ENCODE measurements at places on chromosomes 4 and X.
A peak's percentile ranks its signal among the peaks of the same experiment; 100 is the strongest.

DNA sequence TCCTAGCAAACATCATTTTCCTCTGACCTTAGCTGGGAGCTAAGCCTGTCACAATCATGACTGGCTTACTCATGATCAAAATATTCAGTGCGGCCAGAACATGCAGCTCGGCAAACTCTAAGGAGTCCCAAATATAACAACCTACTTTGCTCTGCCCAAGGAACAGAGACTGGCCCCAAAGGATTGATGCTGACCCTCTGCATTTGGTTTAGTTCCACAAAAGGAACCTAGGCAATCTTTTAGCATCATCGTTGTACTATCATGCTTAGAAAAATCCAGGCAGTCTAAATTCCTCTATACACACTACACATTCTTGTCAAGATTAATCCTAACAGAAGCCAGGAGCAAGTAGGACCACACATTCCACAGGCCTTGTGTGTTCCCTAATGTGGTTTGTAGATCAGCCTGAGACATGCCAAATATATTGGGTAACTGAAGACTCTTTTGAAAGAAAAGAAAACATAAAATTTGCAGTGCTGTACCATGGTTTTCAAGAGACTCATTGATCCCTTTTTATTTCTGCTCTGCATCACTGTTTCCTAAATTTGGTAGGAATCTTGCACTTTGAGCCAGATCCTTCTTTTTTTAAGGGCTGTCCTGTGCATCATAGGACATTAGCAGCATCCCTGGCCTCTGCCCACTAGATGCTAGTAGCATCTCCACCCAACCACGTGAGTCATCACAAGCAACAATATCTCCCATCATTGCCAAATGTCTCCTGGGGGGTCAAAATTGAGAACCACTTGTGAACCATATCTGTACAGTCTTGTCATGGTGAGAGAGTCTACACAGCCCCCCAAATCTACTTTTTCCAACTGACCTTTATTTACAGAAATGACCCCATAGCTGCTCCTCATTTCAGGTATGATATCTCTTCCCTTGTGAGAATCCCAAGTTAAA lies 17.6 kb upstream of the CC2D2A start:
- DNase-seq, result peak; percentile 80

DNA sequence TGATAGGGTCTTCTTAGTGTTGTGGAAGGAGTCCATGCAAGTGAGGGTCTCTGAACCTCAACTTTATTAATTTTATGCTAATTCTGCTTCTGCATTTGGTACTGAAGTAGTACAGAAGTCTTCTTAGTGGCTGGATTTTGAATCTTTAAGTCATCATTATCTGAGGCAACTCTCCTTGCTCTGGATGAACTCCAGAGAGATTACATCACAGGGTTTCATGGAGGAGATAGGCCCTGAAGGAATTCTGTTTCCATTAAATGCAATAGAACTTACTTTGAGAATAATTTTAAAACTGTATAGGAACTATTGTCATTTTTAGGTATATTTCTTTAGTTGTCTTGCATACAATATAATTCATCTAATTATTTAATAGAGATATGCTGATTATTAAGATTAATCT lies 451.2 kb downstream of the FAT4 start:
- peak; percentile 20 for DNase-seq

GRCh38 chr4:22416403-22416802 lies 99.5 kb downstream of the ADGRA3 start:
- DNase-seq, result no peak

DNA sequence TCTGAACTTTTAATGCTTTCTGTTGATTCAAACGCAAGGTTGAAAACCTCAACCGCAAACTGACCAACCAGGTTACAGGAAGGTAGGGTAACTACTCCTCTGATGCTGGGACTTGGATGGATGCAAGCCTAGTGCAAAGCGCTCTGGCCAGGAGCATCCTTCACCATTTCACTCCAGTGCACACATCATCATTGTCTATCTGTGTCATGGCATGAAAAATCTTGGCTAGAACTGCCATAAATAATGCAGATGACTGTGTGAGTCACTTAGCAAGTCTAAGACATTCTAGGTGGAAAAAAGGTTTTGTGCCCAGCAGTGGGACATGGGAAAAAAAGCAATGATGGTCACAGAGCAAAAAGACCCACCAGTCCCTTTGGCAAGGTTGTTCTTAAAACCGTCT lies 10.9 kb downstream of the ADGRA3 start:
- DNase-seq, result no peak

- DNase-seq, result peak; percentile 55
Observed at GRCh38 chr4:142984871-142985585, 138.9 kb upstream of the INPP4B start.

DNA sequence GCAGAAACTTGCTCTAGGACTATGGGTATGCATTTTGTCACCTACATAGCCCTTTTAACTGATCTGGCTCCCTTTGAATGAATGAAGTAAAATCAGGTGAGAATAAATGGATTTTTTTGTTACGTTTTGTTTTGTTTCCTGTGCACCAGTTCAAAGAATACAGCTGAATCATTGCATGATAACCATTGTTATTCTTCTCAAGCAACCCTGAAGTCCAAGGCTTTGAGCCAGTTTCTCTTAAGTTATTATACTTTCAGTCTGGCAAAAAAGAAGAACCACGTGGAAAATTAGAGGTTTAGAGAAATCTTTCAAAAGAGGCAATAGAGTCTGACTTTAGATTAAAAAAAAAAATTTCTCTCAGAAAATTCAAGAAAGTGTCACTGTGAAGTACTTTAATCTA lies 398.6 kb upstream of the TECRL start:
- no peak for DNase-seq

- peak; percentile 85 for DNase-seq
Observed at GRCh38 chrX:3286196-3286945, 60.1 kb downstream of the MXRA5 start.

DNA sequence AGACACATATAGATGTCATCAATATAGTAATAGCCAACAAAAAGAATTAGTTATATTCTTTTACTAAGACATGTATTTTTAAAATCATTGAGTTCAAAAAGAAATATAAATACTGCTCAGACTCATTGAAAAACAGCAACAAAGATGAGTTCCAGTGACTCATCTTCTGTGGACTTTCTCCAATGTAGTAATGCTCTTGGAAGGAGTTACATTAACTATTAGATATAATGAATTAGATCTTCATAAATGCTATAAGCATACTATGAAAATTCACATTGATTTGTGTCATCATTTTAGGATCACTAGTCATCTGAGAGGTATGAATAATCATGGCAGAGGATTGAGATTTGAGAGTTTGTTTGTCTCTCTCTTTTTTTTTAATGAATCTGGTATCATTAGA lies 547.8 kb upstream of the PCDH7 start:
- DNase-seq, result peak; percentile 11

DNA sequence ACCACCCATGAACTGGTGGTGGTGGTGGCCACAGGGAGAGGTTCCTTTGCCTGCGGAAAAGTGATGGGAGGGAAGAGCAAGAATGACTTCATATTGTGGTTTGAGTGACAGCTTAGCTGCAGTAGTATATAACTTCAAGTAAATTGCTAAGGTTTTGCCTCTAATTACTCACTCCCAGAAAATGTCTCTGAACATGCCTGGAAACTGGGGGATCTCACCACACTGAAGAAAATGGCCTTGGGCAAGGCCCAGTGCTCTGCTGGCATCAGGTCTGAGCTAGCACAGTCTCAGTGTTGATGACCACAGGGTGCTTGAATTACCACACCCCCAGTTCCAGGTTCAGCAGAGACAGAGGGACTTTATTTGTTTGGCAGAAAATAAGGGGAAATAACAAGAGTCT lies 2085.4 kb downstream of the ARAP2 start:
- DNase-seq, result no peak

- no peak for DNase-seq
Observed at GRCh38 chr4:74181219-74181618, 23.3 kb downstream of the MTHFD2L start.

DNA sequence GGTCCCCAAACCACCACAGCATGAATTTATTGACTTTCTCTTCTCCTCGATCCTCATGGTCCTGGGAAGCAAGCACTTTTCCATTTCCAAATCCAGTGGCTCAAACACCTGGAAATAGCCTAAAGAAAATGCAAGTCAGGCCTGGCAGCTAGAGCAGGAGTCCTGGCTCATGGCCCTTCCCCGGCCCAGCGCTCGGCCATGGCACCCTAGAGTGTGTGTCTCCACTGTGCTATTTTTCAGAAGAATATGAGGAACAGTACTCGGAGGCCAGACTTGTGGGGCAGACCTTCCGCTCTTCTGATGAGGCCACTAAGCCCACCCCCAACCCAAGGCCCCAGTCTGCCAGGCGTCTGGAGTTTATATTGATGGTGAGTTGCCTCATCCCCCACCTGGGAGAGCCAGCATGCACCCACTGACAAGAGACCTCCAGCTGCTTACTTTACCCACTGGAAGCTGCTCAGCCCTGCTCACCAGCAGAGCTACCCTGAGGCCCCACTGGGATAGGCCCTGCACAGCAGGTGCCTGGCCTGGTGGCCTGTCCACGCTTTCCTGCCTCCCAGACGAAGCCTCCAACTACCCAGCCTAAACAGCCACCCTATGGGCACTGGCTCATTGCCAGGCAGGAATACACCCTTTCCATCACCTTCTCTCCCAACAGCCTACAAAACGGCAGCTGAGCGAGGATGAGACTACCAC lies 2.3 kb upstream of the RTL5 start:
- DNase-seq, result no peak

DNA sequence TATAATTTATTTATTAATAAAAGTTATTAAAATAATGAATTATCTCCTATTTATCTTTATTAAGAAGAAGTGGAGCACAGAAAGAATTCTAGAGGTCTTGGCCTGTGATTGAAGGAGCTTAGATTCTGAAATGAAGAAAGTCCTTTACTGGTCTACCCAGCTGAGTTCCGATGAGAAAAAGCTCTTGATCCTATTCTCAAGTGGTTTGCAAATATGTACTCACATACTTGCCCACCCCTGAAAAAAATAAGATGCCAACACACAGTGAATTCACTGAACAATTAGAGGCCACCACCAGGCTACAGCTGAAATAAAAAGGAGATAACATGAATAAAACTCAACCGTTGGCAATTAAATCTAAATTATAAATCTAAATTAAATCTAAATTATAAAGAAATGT lies 253.4 kb downstream of the MAPK10 start:
- no peak for DNase-seq

- no peak for DNase-seq
Observed at GRCh38 chr4:98939438-98939837, 10.5 kb upstream of the EIF4E start.

DNA sequence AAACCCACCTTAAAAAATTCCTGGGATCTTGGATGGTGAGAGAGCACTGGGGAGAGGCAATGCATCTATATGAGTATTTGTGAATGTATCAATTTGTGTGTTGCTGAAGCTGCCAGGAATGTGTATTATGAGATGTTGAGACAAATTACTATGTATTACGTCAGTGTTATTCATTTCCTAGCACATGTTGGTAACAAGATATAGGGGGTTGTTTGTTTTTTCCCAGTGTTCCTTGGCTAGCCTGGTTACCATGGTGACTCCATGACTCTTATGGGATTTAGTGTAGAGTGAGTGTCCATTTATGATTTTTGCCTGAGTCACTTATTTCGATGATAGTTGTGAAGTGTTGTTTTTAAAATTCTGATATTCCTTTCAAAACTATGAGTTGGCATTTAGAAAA lies 65.6 kb downstream of the RAB40A start:
- DNase-seq, result peak; percentile 90

GRCh38 chr4:145186729-145187128 lies 6.3 kb upstream of the OTUD4 start:
- DNase-seq, result no peak

DNA sequence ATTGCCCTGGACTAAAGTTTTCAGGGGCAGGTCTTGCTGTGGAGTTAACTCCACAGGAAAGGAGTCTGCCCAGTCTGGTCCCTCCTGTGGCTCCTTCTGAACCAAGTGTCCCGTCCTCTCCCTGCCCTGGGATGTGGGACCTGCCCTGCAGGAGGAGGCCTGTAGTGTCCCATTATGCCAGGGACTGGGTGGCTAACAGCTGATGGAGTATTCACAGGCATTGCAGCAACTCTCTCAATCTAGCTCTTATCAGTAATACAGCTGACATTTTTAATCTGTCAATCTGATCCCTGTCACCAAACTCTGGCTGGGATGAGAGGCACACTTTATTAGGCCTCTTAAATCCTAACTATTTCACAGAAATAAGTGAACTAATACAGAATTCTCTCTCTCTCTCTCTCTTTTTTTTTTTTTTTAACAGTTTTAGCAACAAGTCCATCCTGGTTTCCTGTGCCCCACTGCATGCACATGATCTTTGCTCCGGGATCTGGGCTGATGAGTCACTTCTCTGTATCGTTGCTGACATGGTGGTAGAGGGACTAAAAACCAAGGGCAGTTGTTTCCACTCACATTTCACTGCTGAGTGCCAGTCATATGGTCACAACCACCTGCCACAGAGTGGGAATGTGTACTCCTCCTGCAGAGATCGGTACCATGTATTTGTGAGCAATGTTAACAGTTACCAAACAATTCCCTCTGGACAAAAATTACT lies 39.1 kb downstream of the HAND2 start:
- DNase-seq, result peak; percentile 59

GRCh38 chr4:135368831-135369230 lies 1167.2 kb upstream of the PABPC4L start:
- no peak for DNase-seq

DNA sequence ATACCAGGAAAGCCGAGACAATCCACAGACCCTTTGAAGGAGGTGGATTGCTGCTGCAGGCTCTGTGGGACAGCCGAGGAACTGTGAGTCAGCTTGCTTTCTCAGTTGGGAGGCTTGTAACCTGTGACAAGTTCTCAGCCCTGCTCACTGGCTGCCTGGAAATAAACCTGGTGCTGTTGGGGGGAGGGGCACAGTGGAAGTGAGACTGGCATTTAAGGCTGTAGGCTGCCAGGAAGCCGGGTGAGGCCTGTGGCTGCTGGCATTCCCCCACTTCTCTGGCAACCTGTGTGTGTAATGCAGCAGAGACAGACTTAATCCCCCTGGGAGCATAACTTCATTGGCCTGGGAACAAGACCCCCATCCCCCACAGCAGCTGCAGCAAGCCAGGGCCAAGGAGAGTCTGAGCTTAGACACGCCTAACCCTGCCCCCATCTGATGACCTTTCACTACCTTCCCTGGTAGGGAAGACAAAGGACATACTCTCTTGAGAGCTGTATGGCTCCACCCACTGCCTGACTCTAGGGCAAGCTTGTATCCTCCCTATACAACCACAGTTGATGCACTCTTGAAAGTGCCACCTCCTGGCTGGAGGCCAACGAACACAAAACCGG lies 64.1 kb downstream of the ALPK1 start:
- peak; percentile 73 for DNase-seq

GRCh38 chr4:101973361-101973760 lies 182.8 kb downstream of the BANK1 start:
- DNase-seq, result no peak

GRCh38 chrX:136867518-136867917 lies 13.0 kb downstream of the RBMX start:
- no peak for DNase-seq

All from MCF 10A (cell line).